ENCODE measurements at places on chromosomes 2 and 18. TPM values are rescaled to one million over a fixed set of nuclear protein-coding genes. Genes with fewer than 3 reads are reported as not detected.

RRM2 gene
- 222 TPM for total RNA-seq

PLB1 gene
- 0.72 TPM for total RNA-seq

GRCh38 chr2:204483608-204484081 is 61.6 kb upstream of the PARD3B start:
- no peaks in the 10 kb centered on the region for H3K4me1 ChIP-seq
- no peak overlapping the region for H3K27ac ChIP-seq
- no peaks in the 10 kb centered on the region for H3K27me3 ChIP-seq
- no peak overlapping the region for H3K4me3 ChIP-seq
- DNase-seq: no peak

DNA sequence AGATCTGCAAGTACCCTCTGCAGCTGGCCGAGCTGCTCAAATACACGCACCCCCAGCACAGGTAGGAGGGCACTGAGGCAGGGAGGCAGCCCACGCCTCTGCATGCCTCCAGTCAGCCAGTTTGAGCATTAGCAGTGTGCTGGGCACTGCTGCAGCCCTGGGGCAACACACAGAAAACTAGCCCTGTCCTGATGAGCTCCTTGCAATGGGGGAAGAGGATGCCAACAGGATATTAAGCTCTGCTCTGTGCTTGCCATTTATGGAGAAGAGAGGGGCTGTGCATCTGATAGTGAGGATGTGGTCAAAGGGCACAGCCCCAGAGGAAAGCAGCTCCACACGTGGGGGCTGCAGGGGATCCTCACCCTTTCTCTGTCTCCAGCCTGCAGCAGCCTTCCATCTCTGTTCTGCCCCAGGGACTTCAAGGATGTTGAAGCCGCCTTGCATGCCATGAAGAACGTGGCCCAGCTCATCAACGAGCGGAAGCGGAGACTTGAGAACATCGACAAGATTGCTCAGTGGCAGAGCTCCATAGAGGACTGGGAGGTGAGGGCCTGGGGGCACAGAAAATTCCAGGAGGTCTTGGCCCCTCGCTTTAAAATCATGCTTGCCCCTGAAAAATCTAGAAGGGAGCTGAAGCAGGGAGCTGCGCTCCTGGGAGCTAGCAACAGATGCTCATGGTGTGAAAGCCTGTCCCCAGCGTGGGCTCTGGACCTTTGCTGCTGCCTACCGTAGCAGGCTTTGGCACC is 51.7 kb downstream of the FAM168B start:
- no peak for DNase-seq
- no peaks in the 10 kb centered on the region for H3K27me3 ChIP-seq
- H3K4me1 ChIP-seq: peaks cover 20% of the 10 kb centered on the region
- no peak overlapping the region for H3K27ac ChIP-seq
- peak overlapping the region; percentile 67 for H3K4me3 ChIP-seq

DNA sequence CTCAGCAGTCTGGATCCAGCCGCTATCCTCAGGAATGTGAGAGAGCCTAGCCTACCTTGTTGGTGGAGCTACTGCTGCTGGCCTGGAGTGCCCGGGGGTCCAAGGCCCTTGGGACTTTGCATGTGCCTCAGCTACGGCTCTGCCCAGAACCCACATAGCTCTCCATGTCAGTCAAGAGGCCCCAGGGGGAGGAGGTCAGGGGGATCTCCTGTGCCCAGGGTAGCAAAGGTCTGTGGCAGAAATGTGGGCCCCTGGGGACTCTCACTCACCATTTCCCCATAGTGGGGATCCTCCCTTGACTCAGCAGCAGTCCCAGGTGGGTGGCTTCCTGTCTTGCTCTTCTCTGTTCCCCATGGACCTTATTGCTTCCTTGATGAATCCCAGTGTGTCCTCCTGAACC is 342.7 kb upstream of the CHAC2 start:
- H3K27ac ChIP-seq: peak overlapping the region; percentile 13
- H3K4me3 ChIP-seq: no peak overlapping the region
- H3K4me1 ChIP-seq: no peaks in the 10 kb centered on the region
- H3K36me3 ChIP-seq: no peaks in the 10 kb centered on the region
- H3K27me3 ChIP-seq: no peaks in the 10 kb centered on the region
- no peak for DNase-seq

- peaks cover 14% of the 10 kb centered on the region for H3K4me1 ChIP-seq
- no peak for DNase-seq
- no peaks in the 10 kb centered on the region for H3K27me3 ChIP-seq
- peaks cover 5% of the 10 kb centered on the region for H3K36me3 ChIP-seq
- no peak overlapping the region for H3K27ac ChIP-seq
- H3K4me3 ChIP-seq: peak overlapping the region; percentile 13
Observed at GRCh38 chr2:113233593-113234550, 44.8 kb downstream of the PAX8 start.

DNA sequence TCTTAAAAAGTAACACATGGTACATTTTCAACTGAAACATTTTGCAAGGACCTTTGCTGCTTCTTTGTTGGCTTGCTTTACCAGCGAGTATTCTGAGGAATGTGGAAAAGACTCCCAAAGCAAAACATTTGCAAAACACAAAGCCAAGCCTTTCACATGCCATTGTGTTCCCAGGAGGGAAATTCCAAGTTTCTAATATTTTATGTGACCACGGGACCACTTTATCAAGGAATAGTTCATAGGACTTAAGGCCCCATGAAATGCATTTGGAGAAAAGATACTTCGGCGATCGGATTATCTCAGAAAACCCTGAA is 26.2 kb downstream of the CYP27C1 start:
- DNase-seq: no peak
- no peaks in the 10 kb centered on the region for H3K36me3 ChIP-seq
- no peak overlapping the region for H3K4me3 ChIP-seq
- no peak overlapping the region for H3K27ac ChIP-seq
- H3K27me3 ChIP-seq: peaks cover 2% of the 10 kb centered on the region

All from activated T-cell treated with anti-CD3 and anti-CD28 coated beads, Interleukin-2, amount 50 U/mL, for 72 hours (primary cell).